ENCODE measurements at places on chromosomes 16 and 17.

DNA sequence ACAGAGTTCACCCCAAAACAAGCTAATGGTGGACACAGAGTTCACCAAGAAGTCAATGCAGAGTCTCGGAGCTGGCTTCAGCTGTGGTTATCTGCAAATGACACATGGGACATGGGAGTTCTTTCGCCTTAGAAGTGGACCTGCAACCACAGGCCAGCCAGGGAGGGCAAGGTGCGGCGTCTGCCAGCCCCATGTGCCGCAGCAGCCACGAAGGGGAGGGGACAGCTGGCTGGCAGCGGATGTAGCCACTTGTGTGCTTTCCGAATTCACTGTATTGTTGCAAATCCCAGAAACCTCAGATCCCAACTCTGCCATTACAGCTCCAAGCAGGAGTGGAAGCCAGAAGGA is 24.8 kb downstream of the LMF1 start:
- DNase-seq: no peak

DNA sequence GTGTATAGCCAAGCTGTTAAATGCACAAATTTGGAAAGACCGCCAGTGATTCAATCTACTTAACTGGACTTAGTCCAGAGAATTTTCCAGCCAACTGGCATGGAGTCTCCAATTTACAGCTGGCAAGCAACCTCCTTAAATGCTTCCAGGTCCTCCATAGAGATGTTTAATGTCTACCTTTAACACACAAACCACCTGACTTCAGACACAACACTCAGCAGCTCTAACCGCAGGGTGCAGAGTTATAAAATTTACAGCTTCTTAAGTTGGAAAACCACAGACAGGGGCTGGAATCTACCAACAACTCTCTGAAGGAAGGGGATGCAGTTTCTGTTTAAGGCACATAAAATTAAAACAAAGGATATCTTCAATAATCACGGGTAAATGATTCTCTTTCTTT is 106.9 kb downstream of the SYCE1L start:
- DNase-seq: no peak

- no peak for DNase-seq
These were observed 20.9 kb downstream of the TNS4 start for GRCh38 chr17:40480501-40481003.

DNA sequence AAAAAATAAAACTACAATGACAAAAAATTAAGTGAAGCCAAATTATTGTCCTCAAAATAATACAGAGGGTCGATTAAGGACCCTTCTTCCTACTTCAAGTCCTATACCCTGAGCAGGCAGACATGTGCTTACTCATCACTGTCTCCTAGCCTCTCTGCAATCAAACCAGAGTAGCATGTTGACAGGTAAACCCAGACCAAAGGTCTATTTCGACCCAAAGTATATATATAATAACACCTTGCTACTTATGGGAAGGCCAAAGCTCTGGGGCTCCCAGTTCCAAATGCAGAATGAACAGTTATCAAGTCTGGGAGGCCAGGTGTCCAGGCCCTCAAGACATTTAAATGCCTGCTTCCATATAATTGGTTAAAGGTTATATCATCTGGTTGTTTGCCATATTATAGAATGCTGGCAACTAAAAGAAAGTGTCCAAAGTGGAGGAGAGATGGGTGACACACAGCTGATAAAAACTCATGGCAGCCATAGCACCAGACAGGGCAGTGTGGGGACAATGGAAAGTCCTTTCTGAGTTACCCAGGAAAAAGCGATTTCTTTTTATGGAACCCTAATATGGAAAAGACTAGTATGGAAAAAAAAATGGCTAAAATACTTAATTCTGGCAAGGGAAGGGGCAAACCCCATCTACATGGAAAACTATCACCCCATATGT is 53.6 kb downstream of the N4BP1 start:
- no peak for DNase-seq

DNA sequence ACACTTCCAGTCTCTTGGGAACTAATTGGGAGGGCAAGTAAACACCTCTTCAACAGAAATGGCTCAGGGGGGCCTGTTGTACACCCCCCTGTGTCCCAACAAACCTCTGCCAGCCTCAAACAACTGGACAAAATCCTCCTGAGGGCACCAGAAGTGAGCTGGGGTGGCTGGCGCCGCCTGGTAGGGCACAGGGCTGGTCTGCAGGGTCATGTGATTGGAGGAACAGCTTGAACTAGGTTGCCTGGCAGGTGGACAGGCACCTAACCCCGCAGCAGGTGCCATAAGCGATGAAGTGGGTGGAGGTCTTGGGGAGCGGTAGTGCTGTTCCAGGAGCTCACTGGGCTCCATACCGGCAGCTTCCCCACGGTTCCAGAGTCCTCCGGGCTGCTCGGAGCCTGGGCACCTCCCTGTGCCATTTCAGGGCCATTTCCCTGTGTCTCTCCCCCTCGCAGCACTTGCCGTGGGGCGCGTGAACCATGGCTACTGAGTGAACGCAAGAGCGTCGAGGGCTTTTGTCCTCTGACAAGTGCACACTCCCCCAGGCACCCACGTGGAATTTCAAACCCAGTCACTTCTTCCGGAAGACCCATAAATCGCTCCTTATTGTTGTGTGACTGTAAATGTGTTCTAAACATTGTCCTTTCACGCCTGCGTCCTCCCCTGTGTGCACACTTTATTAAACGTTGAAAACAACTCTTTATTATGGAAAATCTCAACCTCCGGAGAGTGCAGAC is 101.5 kb downstream of the SEC14L1 start:
- DNase-seq: no peak

DNA sequence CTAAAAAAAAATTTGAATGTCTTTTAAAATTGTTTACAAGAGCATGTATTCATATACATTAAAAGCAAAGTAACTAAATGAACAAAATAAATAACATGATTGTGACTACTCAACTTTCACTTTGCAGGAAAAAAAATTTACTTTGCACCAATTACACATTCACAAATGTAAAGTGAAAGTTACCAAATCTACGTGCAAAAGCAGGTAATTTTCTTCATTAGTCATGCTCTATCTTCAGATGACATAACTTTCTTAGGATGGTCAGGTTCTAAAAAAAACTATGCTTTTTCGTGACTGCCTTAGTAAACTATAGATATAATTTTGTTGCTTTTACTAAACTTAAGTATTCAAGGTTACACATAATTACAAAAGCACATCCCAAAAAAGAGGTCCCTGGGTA is 17.0 kb upstream of the ABCA10 start:
- DNase-seq: no peak

GRCh38 chr16:67394155-67395104 is 1.1 kb upstream of the TPPP3 start:
- DNase-seq: no peak

- DNase-seq: no peak
These were observed 11.4 kb downstream of the ELMO3 start for GRCh38 chr16:67210069-67210937.

DNA sequence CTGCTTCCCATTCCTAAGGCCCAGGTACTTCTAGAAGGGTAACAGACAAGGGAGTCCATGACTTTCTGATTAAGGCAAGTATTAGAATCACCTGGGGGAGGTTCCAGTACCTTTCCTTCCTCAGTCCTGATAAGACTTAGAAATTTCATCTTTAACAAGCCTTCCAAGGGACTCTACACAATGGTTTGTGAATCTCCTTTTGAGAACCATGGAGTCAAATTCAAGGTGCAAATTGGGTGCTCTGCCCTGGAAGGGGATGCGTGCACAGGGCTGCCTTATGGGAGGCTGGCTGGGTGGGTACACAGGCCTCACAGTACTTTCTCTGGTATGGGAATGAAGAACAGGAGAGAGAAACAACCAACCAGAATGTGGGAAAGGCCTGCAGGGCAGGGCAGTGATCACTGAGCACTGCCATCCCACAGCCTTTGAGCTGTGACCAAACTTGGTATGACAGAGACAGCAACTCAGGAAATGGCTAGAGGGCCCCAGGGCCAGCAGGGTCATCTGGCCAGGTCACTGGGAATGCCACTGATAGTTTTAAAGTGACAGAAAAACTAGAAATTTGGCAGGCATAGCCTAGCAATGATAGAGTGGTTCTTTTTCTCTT is 3.6 kb upstream of the TMIGD1 start:
- no peak for DNase-seq

DNA sequence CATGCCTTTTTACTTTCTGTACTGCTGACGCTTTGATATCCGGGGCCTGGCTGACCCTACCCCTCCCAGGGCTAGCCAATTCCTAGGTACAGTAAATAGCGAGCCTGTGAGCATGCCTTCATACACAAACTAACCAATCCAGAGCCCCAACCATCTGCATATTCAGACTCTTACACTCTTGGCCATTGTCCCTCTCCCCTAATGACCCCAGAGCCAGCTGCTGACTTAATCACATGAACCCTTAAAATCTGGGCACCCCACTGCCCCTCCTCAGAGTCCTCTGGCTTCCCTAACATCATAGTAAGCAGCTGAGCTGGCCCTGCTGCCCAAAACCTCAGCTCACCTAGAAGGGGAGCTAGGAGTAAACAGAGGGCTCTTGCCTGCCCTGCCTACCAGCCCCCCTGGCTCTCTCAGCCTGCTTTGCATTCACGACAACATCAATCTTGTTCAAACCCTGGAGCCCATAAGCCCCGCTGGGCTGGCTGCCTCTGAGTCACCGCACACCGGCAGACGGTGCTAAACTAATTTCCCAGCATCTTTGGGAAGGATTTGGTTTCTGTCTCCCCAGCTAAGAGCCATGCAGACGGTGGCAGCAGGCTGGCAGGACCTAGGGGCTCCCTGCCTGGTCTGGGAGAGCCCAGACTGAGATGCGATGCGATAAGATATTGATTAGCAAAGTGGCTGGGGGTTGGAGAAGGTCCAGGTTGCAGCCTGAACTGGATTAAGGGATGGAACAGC is 63.2 kb downstream of the CLEC19A start:
- no peak for DNase-seq

DNA sequence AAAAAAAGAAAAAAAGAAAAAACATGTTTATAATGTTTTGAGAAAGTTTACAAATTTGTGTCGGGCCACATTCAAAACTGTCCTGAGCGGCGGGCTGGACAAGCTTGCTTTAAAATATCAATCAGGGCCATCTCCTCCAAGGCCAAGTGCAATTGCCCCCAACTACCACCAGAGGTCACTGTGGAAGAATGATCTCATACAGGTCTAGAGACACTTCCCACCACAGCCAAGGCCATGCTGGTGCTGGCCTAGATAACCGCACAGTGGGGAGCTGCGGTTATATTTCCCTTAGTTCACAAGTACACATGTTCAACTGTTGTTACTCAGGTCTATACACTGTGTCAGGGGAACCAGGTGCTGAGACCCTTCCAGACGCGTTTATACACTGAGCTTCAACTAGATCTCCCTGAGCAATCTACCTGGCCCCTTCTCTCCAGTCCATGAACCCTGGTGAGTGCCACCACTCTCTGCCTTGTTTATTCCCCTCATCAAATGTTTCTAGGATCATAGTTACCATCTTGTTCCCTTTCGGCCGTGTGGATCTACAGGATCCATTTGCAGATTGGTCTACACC is 83.8 kb upstream of the CCL2 start:
- no peak for DNase-seq

DNA sequence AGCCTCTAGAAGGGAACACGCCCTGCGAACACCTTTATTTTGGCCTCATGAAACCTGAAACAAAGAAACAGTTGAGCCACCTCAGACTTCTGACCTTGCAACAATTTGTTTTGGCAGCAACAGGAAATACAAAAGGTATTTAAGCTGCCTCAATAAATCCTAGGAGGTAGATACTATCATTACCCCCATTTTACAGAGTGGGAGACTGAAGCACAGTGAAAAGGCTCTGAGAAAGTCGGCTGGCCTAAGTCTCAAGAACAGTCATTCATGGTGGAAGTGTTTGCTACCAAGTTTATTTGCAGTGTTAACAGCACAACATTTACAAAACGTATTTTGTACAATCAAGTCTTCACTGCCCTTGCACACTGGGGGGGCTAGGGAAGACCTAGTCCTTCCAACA is 19.0 kb downstream of the RND2 start:
- DNase-seq: no peak
